ENCODE measurements at places on chromosomes 13 and 19.
A peak's percentile ranks its signal among the peaks of the same experiment; 100 is the strongest.

- no peak for DNase-seq
Observed at GRCh38 chr13:46855664-46856063, 41.2 kb downstream of the HTR2A start.

DNA sequence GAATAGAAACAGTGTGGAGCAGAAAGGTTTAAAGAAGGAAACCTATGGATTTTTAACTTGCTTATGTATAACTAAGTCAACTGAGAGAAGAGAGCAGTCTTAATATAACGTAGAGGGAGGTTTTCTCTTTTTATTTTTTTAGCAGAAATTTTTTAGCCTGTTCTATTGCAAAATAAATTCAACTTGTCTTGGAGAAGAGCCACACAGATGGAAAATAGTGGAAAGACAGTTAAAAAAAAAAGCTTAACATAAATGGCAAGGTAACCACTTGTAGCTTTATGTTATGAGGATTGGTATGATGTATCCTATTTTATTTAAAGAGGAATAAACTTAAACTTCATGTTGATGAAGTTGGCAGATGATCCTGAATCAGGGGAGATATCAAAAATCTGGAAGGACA, 312.4 kb downstream of the SHISA2 start:
- DNase-seq, result no peak

DNA sequence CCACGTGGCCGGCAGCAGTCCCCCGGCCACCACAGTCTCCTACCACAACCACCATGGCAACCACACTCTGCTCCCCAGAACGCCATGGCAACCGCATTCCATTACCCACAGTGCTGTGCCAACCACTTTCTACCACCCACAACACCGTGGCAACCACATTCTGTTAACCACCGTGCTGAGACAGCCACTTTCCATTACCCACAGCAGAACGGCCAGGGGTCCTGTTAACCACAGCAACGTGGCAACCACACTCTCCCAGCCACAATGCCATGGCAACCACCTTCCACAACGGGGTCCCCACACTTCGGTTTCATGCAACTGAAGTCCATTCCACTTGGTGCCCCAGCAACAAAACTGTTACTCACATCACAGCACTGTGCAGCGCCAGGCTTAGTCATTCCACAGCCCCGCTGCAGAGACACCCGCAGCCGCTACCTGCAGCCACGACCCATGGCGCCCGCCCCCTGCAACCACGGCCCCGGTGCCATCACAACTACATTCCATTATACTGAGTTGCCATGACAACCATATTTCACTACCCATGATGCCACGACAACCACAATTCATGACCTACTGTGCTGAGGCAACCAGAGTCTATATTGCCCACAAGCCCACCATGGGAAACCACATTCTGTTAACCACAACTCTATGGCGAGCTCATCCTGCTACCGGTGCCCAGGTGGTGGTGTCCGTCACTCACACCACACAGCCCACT, 10.0 kb downstream of the DPF1 start:
- no peak for DNase-seq

DNA sequence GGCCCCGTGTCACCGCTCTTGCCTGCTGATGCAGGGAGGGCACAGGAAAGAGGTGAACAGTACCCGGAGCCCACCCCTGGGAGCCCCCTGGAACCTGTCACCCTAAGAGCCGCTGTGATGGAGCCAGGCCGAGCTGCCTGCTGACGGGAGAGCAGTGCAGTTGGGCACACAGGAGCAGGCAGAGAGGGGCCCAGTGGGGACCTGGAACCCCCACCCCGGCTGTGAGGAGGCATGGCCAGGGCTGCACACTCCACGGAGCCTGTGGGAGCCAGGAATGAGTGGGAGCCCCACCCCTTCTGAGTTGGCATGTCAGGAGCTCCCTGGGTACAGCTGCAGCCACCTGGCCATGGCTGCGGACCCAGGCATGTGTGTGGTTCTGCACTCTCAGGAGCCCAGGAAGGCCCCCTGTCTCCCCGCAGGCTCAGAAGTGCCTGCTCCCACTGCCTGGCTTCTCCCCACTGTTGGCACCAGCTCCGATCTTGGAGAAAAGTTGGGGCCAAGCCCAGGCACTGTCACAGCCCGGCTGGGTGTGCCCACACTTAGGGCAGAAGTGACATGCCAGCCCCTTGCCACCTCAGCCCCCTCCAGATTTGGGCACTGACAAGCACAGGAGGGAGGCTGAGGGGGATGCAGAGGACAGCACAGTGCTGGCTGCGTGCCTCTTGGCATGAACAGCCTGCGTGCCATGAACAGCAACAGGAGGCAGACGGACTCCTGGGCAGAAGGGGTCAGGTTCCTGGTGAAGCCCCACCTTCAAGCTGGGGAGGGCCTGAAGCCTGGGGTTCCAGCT, 6.3 kb downstream of the CFAP97D2 start:
- DNase-seq, result no peak

DNA sequence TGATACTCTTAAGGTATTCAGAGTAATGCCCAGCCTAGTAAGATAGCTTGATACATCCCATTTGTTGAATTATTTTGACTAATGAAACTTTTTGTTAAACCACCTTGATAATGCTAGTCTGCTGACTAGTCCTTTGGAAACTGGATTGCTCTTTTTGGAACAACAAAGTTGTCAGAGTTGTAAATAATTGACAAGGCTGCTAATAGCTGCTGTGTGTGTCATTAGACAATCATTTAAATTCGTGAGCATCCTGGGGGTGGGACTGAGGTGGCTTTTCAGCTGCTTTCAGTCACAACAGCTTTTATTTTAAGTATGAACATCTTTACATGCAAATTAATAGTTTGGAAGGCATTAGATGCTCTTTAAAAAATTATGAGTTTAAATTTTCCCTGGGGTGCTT, 153.5 kb downstream of the HS6ST3 start:
- no peak for DNase-seq

- peak; percentile 69 for DNase-seq
Observed at GRCh38 chr19:35715981-35716800, 1.6 kb upstream of the KMT2B start.

Measured in ovary (tissue), 10 donors.